SK-N-SH (cell line): ENCODE measurements at places on chromosomes 7 and 10.

GRCh38 chr10:67107670-67108069 is 181.8 kb downstream of the LRRTM3 start:
- DNase-seq: no peak

- DNase-seq: peak; percentile 69
These were observed 21.7 kb downstream of the CRHR2 start for GRCh38 chr7:30660331-30661255.

DNA sequence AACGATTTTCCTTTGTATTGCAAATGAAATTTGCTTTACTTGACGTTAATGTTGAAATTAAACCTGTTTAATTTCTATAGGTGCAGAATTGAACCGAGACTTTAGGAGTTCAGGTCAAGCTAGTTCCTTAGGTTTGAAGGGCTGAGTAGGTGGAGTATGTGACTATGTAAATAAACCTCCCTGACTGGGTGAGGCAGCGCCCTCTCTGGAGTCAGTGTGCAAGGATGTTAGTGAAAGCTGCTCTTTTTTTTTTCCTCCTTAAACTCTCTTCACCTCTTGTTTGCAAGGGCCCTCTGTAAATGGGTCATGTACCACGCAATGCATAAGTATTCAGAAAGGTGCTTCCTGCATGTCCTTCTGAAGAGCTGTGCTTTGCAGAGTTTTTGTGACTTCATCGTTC is 33.8 kb downstream of the GALNT17 start:
- DNase-seq: no peak

DNA sequence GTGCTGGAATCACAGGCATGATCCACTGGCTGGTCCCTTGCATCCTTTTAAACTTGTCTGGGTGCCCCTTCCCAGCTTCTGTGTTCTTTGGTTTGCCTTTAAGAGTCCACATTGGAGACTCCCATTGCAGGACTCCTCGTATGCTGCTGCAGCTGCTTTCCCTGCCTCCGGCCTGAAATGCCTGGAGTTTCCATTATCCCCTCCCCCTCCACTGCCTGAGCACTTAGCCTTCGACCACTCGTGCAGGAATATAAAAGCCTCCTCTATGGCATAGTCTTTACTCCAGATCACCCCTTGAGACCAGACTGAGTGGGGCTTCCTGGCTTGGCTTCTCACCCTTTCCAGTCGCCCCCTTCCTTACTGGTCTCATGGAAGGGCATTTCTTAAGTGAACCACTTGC is 80.2 kb downstream of the RHOBTB1 start:
- no peak for DNase-seq

DNA sequence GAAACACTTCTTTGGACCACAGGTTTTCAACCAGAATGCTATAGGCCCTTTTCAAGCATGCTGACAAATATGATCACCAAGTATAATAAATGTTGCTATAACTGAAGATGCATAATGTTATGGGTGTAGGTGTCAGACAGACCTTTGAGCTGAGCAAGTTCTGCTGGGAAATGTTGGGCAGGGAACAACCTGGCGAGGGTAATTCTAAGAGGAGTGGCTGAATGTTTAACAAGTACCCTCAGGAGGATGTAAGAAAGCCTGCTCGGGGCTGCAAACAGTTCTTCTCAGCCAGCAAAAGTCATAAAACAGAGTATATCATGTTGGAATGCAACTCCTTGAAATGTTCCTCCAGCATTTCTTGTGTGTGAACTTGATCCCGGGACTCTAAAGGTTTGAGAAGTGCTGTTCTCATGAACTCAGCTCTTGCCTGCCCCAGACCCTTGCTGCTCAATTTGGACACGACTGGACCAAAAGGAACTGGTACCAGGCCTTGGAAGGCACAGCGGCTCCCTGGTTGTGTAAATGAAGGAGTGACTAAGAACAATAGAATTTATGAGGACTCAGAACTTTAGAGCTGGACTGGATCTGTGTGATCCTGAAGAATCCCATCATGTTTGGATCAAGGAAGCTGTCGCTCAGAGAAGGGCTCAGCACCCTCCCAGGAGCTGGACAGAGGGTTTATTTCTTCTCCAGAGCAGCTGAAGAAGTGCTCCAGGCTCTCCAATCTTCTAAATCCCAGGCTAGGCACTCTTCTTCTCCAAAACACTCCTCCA is 143.2 kb upstream of the ANK3 start:
- no peak for DNase-seq

DNA sequence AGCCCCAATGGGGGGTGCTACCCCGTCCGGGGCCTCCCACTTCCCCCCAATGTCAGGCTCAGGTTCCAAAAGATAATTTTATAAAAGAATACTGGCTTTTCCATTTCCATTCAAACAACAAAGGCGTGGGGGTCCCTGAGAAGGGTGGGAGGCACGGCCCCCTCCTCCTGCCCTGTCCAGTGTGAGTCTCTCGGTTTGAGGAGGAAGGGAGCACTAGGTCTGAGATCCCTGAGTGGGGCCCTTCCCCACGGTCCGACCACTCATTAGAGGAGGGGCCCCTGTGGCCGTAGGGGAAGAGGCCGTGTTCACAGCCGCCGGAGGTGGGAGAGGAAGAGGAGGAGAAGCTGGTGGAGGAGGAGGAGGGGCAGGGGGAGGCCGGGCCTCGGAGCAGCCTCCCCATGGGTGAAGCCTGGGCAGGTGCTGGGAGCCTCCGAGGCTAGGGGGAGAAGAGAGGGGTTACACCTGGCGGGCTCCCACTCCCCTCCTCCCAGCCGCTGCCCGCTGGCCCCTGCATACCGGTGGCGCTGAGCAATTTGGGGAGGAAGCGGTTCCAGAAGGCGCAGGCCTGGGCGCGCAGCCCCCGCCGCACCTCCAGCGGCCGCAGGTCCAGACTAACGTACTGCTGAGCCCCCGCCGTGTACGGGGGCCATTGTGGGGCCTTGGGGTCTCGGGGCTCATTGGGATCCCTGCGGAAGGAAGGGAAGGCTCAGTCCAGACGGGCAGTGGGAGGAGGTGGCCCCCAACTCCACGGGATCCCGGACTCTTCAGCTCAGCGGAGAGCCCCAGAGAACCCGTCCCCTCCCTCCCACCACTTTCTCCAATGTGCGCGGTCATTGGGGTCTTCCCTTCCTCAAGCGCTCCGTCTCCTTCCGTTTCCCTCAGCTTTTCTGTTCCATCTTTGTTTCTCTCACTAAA is 1.4 kb upstream of the UFSP1 start:
- DNase-seq: no peak

DNA sequence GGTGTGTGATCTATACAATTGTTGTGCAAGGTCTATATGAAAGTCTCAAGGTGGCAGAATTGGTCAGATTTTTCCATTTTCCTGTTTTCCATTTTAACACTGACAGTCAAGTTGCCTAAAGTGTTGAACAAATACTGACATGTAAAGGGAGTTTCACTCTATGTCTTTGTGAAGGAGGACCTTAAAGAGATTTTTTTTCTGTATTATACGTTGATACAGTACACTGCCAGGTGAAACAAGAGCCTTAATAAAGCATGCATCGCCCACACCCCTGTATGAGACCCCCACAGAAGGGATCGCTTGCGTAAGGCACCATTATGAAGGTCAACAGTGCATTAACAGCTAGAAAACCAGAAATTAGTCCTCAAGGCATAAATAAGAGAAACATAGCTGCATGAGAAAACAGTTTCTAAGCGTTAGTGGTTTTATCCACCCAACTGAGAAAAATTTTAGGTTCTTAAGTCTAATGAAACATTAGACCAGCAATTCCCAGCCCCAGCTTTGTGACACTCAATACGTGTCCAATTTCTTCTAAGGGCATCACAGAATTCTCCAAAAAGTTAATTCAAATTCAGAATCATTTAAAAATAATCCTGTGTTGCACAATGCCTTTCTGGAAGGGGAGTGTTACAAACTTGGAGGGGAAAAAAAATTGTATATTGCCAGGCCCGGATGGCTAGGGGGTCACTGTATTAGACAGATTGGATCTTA is 6.9 kb downstream of the KLF6 start:
- no peak for DNase-seq

GRCh38 chr7:73842067-73842976 is at the start of gene METTL27:
Gene METTL27 (minus strand): TSS chr7:73842516. CDS start chr7:73842140, 376 bp downstream.
- DNase-seq: peak; percentile 100

DNA sequence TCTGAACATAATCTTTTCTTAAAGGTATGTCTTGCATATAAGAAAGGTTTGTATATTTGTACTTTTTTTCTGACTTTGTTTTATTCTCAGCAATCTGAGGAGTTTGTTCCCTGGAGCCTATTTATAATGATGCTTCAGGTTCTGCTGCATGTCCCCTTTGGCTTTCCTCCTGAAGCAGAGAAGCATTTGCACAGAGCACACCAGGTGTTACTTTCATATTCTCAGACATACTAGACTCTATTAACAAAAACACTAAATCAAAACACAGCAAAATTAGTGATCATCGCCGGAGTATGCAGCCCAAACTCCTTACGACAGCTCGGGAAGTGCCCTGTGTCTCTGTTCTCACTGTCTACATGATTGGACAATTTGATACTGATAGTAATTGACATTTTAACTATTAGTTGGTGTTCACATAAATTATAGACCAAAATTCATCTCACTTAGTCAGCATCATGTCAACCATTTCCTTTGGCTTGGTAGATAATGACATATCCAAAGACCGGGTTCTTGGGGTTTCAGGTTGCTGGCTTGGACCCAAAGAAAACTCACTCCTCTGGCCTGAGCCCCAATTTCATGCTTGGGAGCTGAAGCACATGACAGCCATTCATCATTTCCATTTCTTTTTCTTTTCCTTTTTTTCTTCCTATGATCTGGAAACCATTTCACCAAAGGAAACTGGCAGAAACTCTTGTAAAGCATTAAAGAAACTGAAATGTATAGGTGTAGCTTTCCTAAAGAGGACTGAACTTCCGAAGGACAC is 400.1 kb upstream of the NRP1 start:
- no peak for DNase-seq

- DNase-seq: no peak
These were observed 176.9 kb upstream of the ZWINT start for GRCh38 chr10:56537984-56538383.

DNA sequence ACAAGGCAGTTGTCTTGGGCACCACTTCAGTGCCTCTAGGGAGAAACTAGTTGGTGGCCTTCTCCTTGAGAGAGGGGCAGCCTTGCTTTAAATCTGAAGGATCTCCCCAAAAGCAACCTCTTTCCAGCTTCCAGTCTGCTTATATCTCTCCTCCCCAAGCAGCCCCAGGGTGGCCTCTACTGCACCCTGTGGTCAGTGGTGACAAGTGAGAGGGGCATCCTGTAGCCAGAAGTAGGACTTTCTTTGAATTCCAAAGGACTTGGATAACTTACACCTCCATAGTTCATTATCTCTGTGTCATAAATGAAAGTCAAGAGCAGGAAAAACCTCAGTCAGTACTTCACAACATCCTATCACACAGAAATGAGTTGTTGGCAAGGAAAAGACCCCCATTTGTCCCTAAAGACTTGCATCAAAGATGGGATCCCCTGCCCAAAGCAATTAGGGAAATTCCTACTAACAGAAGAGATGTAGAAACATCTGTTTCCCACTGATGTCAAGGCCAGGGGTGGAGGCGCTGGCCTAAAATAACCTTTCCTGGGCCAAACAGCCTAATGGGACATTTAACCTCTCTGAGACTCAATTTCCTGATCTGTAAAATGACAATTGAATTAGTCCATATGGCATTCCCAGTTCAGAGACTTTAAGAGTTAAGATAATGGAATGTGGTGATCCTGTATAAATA is 44.0 kb upstream of the ANKRD1 start:
- DNase-seq: peak; percentile 36

DNA sequence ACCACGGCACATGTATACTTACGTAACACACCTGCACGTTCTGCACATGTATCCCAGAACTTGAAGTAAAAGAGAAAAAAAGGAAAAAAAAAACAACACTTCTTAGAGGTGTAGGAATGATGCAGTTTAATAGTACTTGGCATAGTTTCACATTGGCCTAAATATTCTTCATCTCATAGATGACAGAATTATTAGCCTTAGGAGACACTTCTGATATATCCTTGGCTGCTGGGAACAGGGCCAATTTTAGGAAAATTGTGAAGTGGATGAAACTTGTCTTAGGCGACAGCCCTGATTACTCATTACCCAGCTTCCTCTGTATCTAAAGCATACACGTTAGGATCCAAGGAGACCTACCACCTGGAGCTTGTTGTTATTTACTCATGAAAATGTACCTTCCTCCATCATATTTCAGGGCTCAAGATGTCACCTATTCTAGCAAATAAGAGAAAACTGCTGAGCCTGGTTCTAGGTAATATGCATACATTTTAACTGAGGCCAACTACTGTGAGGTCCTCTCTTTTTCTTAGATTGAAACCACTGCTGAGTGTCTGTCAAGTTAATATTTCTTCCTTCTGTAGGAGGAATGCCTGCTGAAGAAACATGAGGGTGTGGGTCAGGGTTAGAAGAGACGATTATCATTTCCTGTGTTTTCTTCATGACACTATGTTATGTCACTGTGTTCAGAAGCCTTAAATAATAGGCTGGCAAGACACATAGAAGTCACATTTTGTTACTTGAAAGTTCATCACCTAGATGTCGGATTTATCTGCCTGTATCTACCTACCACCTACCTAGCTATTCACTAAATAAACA is 44.3 kb downstream of the CPED1 start:
- no peak for DNase-seq

DNA sequence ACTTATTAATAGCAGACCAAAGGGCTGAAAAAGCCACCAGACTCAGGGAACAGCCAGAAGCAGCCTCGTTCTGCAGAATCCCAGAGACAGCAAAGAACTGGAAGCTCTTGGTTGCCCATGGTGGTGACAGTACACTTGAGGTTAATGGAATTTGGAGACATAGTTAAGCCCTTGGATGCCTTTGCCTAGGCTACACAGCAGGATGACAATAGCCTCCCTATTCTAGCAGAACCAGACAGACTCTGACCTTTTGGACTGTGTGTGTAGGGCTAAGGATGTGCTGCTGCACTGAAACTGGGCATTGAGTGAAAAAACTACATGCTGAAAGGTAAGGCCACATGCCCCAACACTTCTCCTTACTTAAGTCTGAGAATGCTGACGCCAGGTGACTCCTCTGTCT is 22.7 kb downstream of the OTUD1 start:
- DNase-seq: no peak

- peak; percentile 9 for DNase-seq
These were observed 81.3 kb upstream of the DKK1 start for GRCh38 chr10:52232561-52233350.

- DNase-seq: no peak
These were observed 108.8 kb downstream of the ATE1 start for GRCh38 chr10:121819049-121819448.
